ENCODE measurements at places on chromosomes 4 and X.

DNA sequence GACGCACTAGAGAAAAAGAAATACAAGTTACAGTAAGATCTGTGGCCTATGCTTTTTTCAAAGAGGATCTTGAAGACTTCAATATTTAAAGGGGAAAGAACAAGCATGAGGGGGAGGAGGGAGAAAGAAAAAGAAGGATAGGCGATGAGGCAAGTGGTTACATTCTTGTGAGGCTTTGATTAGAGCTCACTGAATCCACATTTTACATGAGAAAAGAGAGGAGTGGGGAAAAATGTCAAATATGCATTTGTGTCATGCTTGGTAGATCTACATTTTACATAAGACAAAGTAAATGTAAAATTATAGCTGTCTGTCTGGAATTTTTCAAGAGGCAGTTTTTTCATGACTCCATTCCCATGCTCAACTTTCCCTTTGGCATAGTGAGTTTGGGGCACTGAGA is 965.9 kb downstream of the FSTL5 start:
- no peaks in the 10 kb centered on the region for H3K27me3 ChIP-seq
- no peaks in the 10 kb centered on the region for H3K4me1 ChIP-seq
- no peak overlapping the region for H3K4me3 ChIP-seq
- H3K36me3 ChIP-seq = no peaks in the 10 kb centered on the region

GRCh38 chrX:112849016-112849415 is 8.4 kb upstream of the AMOT start:
- peak; percentile 24 for DNase-seq
- H3K4me1 ChIP-seq = peaks cover 11% of the 10 kb centered on the region
- H3K27ac ChIP-seq = no peak overlapping the region
- no peak overlapping the region for H3K4me3 ChIP-seq
- H3K36me3 ChIP-seq = no peaks in the 10 kb centered on the region

GRCh38 chr4:84051089-84051488 is 448.0 kb downstream of the NKX6-1 start:
- H3K4me3 ChIP-seq = no peak overlapping the region
- H3K4me1 ChIP-seq = no peaks in the 10 kb centered on the region
- H3K27me3 ChIP-seq = no peaks in the 10 kb centered on the region
- no peak overlapping the region for H3K27ac ChIP-seq
- no peak for DNase-seq

GRCh38 chrX:30530606-30531005 is 47.0 kb downstream of the TASL start:
- no peaks in the 10 kb centered on the region for H3K36me3 ChIP-seq
- H3K4me1 ChIP-seq = no peaks in the 10 kb centered on the region
- no peak for DNase-seq

DNA sequence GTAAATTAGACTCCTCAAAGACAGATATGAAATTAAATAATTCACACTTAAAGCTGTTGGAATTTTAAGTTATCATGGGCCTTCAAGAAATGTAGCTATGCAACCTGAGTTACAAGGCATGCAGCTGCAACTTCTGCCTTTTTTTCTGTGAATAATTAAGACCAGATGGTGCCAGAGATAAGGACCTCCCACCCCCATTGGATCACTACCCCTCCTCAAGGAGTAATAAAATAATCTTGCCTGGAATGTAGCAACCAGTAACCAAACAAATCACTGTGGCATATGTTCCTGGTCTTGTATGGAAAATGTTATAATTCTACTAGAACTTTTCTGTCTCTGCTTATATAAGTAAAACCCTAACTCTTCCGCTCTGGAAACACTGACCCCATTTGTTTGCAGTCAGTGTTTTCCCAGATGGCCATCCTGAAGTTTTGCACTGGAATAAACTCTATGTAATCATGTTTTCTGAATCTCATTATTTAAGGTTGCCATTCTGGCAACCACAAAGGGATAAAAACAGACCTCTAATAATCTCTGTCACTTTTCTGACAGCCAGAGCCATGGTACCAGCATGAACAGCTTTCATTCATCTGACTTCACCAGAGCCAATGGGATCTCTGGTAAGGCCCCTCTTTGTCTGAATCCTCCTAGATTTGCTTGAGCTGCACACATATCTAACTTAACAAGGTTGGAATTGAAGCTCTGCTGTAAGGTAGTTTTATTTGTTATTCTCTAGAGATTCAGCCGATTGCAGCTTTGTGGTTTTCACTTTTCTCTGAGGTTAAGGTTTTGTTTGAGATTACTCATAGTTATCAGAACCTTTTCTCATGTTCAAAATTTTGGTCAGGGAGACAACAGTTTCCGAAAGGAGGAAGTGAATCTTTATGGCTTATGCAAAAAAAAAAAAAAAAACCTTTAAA is 274.6 kb downstream of the NAF1 start:
- H3K27me3 ChIP-seq = no peaks in the 10 kb centered on the region
- H3K4me1 ChIP-seq = no peaks in the 10 kb centered on the region
- no peaks in the 10 kb centered on the region for H3K36me3 ChIP-seq
- no peak for DNase-seq
- H3K4me3 ChIP-seq = no peak overlapping the region
- H3K27ac ChIP-seq = no peak overlapping the region

DNA sequence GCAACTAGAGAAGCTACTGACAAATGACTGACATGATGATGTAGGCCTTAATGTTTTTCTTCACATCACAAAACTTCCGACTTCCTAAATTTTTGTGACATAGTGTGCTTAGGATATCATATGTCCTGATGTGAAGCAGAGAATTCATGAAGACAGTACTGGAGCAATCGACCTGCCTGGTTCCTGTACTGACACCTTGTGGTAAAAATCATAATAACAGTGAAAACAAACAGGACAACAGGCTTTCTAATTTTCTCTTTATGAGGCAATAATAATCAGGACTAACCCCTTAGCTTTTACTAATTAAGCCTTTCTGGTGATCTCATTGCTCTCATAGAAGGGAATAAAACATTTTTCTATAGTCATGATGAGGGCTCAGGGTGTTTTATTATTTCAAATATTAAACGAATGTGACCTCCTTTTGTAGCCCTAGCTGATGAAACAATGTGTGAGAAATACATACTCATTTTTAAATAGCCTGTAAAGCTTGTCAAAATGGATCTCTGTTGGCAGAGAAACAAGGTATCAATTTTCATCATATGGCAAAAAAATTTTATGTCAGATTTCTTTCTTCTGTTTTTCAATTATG is 158.4 kb downstream of the TENT5D start:
- no peaks in the 10 kb centered on the region for H3K27me3 ChIP-seq
- H3K4me3 ChIP-seq = no peak overlapping the region
- no peaks in the 10 kb centered on the region for H3K36me3 ChIP-seq
- H3K4me1 ChIP-seq = no peaks in the 10 kb centered on the region

GRCh38 chr4:185318679-185319078 is 77.0 kb downstream of the LRP2BP start:
- no peaks in the 10 kb centered on the region for H3K4me1 ChIP-seq
- H3K27ac ChIP-seq = no peak overlapping the region
- no peaks in the 10 kb centered on the region for H3K27me3 ChIP-seq

DNA sequence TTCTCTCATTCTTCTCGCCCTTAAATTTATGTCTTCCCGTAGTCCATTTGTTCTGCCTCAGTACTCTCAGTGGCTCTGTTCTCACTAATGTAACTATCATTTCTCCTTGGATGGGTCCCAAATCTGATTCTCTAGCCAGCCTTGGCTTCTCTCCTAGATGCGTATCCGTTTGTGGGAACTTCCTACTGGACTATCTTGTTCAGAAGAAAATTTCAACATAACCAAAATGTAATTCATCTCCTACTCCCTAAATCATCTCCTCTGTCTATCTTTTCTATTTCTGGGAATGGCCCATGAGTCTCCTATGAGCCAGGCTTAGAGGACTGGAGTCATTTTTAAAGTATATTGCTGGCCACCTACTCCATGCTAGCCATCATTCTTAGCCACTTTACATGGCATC is 4.4 kb upstream of the C4orf36 start:
- H3K4me3 ChIP-seq = no peak overlapping the region
- no peaks in the 10 kb centered on the region for H3K4me1 ChIP-seq
- no peak overlapping the region for H3K27ac ChIP-seq

DNA sequence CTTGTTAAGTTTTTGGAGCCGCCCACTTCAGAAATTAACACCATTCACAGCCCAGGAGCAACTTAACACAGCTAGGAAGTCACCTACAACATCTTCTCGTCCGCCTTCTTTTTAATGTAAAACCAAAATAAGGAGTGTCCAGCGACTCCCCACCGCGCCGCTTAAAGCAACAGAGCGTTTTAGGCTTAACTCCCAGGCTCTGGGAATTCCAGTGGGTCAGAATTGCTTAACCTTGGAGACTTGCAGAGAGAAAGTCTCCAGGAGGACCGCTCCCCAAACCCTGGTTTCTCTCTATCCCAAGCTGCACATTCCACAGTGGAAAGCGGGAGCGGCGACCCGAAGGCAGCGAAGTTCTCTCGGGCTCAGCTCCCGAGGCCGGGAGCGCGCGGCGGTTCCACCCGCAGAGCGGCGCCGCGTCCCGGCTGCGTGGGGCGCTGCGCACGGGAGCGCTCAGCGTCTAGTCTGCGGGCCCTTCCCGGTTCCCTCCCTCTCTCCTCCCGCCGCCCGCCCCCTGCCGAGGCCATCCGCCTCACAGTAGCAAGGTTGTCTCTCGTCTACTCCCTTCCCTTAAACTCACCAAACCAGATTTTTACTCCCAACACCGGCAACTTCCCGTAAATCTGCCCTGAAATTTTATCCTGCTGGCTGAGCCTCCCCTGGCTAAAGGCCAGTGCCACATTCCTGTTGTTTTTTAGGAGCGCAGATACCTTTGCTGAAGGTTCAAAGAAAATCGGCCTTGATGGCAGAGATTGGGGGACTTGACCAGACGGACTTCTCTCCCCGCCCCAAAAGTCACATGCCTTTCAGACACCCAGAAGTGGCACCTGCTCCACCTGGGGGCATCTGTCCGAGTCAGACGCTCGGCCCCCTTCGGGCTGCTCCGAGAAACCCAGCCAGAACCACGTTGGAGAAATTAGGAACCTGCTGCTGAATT is at the start of gene RBM47:
TSS of gene RBM47 (minus strand) at position 464 of the 934 bp plus-strand sequence. CDS start 190,971 bp downstream, outside the sequence.
- peaks cover 6% of the 10 kb centered on the region for H3K4me1 ChIP-seq
- H3K4me3 ChIP-seq = peak within 1 kb of the TSS; percentile 52
- H3K36me3 ChIP-seq = no peaks in the 10 kb centered on the region
- DNase-seq = peak; percentile 79

- H3K27ac ChIP-seq = no peak overlapping the region
- H3K4me3 ChIP-seq = no peak overlapping the region
- H3K27me3 ChIP-seq = no peaks in the 10 kb centered on the region
Observed at GRCh38 chr4:53189011-53189410, 176.8 kb downstream of the SCFD2 start.

DNA sequence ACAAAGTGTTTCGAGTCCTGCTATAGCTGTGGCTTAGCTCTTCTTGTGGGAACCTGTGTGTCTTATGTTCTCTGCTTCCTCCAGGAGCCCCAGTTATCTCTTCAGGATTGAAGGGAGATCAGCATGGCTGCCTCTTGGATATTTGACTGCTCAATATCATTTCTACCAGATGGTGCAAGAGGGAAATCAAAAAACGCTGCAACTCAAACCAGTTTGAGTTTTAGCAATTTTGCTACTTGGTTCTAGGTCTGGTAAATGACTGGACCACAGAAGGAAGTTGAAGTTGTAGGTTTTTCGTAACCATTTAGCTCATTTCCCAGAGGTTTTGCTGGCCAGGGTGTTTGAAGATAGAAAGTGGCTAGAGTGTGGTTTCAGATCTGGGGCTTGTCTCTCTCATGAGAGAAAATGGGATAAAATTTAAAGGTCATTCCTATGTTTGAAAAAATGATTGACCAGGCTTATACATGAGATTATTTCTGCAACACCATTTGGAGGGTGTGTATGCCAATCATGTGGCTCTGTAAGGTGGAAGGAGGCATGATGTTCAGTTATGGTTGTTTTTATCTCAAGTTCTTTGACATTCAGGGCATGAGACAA is 210.4 kb downstream of the SPRY1 start:
- H3K4me1 ChIP-seq = no peaks in the 10 kb centered on the region
- H3K4me3 ChIP-seq = no peak overlapping the region
- DNase-seq = peak; percentile 27
- H3K27me3 ChIP-seq = no peaks in the 10 kb centered on the region
- no peaks in the 10 kb centered on the region for H3K36me3 ChIP-seq
- H3K27ac ChIP-seq = no peak overlapping the region

- no peaks in the 10 kb centered on the region for H3K27me3 ChIP-seq
- H3K4me3 ChIP-seq = no peak overlapping the region
- DNase-seq = no peak
- H3K4me1 ChIP-seq = peaks cover 9% of the 10 kb centered on the region
- no peaks in the 10 kb centered on the region for H3K36me3 ChIP-seq
- H3K27ac ChIP-seq = no peak overlapping the region
Observed at GRCh38 chrX:16130707-16131106, 7.3 kb downstream of the GRPR start.

DNA sequence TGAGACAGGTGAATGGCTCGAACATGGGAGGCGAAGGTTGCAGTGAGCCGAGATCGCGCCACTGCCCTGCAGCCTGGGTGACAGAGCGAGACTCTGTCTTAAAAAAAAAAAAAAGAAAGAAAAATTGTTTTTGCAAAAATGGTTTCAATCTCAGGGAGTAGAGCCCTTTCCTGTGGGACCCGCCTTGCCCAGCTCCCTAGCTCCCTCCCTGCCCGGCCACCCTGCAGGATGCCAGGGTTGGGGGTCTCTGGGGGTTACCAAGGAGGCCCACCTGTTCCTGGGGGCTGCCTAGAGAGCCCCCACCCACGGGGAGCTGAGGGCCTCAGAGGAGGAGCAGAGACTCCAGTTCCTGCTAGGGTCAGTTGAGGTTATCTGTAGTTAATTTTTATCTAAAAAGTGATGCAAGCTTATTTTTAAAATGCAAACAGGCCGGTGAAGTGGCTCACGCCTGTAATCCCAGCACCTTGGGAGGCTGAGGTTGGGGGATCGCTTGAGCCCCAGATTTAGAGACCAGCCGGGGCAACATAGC is 18.7 kb upstream of the PLCXD1 start:
- DNase-seq = no peak
- H3K4me3 ChIP-seq = no peak overlapping the region
- H3K4me1 ChIP-seq = peaks cover 19% of the 10 kb centered on the region
- no peaks in the 10 kb centered on the region for H3K36me3 ChIP-seq
- no peaks in the 10 kb centered on the region for H3K27me3 ChIP-seq

GRCh38 chr4:477686-478085 is 21.3 kb downstream of the ZNF721 start:
- H3K36me3 ChIP-seq = no peaks in the 10 kb centered on the region
- H3K4me3 ChIP-seq = no peak overlapping the region
- DNase-seq = no peak
- H3K27ac ChIP-seq = no peak overlapping the region
- H3K27me3 ChIP-seq = no peaks in the 10 kb centered on the region

GRCh38 chrX:153857348-153857903 is 27.1 kb upstream of the PDZD4 start:
- no peak overlapping the region for H3K4me3 ChIP-seq
- no peaks in the 10 kb centered on the region for H3K27me3 ChIP-seq
- H3K27ac ChIP-seq = no peak overlapping the region
- no peak for DNase-seq
- H3K4me1 ChIP-seq = no peaks in the 10 kb centered on the region

DNA sequence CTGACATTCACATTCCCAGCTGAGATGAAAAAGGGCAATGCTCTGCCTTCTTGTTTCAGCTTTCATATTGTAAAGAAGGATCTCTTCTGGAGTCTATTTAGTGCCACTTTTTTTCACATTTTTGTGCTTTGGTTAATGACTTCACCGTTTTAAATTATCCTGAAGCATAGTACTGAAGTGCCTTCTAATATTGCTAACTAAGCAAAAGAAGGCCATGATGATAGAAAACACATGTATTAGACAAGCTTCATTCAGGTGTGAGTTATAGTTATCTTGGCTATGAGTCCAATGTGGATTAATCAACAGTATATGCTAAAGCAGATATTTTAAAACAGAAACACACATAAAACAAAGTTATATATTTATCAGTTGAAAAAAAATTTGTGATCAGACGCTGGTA is 40.4 kb downstream of the NXT2 start:
- H3K4me3 ChIP-seq = no peak overlapping the region
- H3K36me3 ChIP-seq = no peaks in the 10 kb centered on the region
